ENCODE measurements at places on chromosomes 3 and 15. TPM values are rescaled to one million over a fixed set of nuclear protein-coding genes. Genes with fewer than 3 reads are reported as not detected.

DNA sequence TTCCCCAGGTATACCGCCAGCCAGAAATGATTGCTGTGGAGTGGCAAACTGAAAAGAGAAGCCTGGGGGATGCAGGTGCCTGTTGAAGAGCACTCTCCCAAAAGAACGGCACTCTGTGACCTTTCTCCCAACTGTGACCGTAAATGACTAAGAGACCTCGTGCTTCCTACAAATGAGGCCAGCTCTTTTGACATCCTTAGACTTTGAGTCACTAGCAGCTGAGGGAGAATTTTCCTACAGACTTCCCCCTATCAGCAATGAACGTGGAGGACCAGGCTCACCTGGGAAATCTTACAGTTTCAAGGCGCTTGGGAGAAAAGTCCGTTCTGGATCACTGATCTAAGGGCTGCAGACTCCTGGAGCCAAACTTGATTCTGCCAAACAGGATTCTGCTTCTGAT lies 8.6 kb downstream of the AQP9 start:
- no peak for DNase-seq

DNA sequence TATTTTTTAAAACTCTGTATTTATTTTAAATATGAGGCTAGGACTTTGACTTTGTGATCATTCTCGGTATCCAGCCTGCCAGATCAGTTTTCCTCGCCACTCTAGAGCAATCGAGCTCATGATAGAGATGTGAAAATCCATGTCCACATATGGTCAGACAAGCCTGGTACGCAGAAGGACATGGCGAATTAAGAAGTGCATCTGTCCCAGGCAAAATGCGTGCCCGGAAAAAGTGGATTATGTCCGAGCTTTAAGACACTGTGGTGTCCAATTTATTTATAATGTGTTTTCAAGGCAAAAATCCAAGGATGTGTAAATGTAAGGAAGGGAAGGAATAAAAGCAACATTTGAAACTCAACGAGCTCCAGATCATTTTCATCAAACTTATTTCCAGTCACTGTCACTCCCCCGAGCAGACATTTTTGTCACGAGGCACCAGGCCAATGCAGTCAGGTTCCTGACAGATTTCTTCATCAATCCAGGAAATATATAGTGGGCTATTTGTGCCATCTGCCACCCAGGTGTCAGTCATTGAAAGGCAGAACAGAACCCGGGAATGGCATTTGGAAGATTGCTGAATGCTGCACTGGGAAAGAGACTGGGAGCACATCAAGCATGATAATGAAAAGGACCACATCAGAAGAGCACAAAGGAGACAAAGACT lies 825.7 kb downstream of the SQOR start:
- DNase-seq = no peak

GPD1L gene
- 32.2 TPM for polyA plus RNA-seq

GREM1 gene
- 0.09 TPM for polyA plus RNA-seq

SEMA3F gene
- polyA plus RNA-seq = 44.4 TPM

CD200 gene
- 56.7 TPM for polyA plus RNA-seq
